ENCODE measurements at places on chromosomes 5 and 9. TPM values are rescaled to one million over a fixed set of nuclear protein-coding genes. Genes with fewer than 3 reads are reported as not detected.

The HMCN2 gene
- 16.7 TPM for total RNA-seq

DNA sequence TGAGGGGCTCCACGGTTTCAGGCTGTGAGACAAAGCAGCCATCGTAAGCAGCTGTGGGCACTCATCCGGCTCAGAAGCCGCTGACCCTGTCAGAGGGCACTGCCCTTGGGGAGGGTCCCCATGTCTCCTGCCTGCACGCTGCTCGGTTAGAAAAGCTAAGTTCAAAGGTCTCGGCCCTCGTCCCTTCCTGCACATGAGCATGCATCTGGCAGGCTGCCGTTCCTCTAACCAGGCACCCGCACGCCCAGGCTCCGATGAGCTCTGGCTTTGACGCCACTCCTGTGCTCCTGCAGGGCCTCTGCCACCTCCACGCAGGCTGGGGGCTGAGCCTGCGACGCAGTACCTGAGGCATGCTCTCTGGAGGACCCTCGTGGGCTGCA is 51.3 kb downstream of the NKD2 start:
- DNase-seq: no peak

The RPL35 gene
- total RNA-seq: 1,533 TPM

DNA sequence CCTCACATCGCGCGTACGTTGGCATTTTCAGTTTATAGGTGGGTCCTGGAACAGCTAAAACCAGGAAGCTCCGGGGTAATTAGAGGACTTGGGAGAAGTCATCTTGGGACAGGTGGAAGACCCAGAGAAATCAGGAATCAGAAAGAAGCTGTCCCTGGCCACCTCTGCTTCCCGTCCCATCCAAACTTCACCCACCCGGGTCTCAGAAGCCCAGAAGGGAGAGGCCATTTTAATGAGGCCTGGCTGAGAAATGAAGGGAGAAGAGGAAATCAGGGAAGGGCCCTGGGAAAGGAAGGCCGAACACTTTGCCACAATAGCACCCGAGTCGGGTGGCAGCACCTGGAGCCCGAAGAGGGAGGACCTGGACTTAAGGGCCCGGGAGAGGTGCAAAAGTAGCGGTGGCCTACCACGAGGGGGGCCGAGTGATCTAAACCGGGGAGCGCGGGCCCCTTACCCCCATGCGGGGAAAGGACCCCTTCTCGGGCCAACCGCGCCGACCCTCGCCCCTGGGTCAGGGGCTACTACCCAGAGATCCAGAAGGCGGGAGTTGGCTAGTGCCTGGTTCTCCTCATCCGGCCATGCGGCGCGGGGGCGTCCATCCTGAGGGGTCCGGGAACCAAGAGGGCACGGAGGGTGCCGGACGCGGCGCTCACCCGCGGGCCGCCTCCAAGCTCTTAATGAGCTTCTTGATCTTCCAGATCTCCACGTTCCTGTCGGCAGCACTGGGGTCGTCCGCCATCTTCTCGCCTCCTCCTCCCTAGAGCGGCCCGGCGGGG is 668 bp downstream of the ETF1 start:
- DNase-seq: peak; percentile 21

The PCDHA10 gene
- not detected for total RNA-seq

The GCNT1 gene
- total RNA-seq: 52.0 TPM

DNA sequence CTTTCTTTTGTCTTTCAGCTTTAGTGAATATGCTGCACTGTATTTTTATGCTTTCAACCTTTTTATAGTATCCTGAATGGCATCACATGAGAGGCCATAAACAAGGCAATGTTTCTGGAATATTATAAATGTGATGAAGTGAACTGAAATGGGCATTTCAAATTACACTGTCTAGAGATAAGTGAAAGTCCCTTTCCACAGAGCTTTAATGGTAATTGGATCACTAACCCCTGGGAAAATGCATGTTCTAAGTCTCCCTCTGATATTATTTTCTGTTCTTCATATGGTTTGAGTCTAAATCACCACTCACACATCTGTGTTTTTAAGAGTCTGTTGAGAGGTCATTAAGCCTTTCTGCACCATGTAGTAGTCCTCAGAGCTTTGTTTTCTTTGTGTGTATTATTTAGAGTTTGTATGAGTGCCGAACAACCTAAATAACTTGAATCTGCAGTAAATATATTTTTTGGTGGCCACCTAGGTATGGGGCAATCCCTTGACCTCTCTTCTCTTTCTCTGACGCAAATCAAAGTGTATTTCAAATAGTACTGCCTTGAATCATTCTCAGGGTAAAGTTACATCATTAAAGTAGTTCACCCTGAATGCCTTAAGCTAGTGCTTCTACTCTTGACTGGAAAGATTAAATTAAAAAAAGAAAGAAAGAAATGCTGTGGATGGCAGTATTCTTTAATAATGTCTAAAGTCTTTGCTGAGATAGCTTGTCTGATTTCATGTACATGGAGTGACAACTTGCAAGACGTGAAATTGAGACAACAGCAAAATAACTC is 1931.0 kb upstream of the CDH6 start:
- no peak for DNase-seq

The RNF183 gene
- total RNA-seq: not detected

All from transverse colon (tissue), 4 donors.